ENCODE measurements at places on chromosomes 13 and 19. TPM values are rescaled to one million over a fixed set of nuclear protein-coding genes. Genes with fewer than 3 reads are reported as not detected.

GRCh38 chr19:49761625-49762311 is 1.3 kb downstream of the TSKS start:
- no peak overlapping the region for H3K4me3 ChIP-seq

GRCh38 chr13:30145709-30146367 is 161.5 kb downstream of the KATNAL1 start:
- no peaks in the 10 kb centered on the region for H3K27me3 ChIP-seq
- H3K4me3 ChIP-seq: no peak overlapping the region
- peaks cover 70% of the 10 kb centered on the region for H3K4me1 ChIP-seq
- H3K36me3 ChIP-seq: no peaks in the 10 kb centered on the region
- peak; percentile 34 for DNase-seq

DNA sequence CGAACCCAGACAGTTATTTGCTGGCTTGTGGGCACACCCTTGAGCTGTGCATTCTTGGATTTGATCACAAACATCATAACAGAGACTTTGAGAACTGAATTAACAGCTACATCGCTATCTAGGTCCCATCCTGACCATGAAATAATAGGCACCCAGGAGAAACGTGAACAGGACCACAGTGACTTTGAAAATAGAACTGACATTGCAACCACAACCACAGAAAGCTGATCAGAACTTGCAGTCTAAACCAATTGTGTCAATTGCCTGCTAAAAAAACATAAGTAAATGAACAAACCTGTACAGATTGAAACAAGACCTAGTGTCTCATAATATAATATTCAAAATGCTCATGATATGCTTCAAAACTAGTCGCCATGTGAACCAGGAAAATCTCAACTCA is 18.3 kb upstream of the KATNAL1 start:
- no peak overlapping the region for H3K4me3 ChIP-seq
- H3K36me3 ChIP-seq: no peaks in the 10 kb centered on the region
- no peak for DNase-seq
- H3K27me3 ChIP-seq: no peaks in the 10 kb centered on the region

GRCh38 chr13:40756042-40756441 is 14.9 kb downstream of the MRPS31 start:
- no peaks in the 10 kb centered on the region for H3K4me1 ChIP-seq
- peaks cover 37% of the 10 kb centered on the region for H3K36me3 ChIP-seq
- no peak overlapping the region for H3K27ac ChIP-seq
- H3K4me3 ChIP-seq: no peak overlapping the region
- DNase-seq: no peak
- H3K27me3 ChIP-seq: no peaks in the 10 kb centered on the region

DNA sequence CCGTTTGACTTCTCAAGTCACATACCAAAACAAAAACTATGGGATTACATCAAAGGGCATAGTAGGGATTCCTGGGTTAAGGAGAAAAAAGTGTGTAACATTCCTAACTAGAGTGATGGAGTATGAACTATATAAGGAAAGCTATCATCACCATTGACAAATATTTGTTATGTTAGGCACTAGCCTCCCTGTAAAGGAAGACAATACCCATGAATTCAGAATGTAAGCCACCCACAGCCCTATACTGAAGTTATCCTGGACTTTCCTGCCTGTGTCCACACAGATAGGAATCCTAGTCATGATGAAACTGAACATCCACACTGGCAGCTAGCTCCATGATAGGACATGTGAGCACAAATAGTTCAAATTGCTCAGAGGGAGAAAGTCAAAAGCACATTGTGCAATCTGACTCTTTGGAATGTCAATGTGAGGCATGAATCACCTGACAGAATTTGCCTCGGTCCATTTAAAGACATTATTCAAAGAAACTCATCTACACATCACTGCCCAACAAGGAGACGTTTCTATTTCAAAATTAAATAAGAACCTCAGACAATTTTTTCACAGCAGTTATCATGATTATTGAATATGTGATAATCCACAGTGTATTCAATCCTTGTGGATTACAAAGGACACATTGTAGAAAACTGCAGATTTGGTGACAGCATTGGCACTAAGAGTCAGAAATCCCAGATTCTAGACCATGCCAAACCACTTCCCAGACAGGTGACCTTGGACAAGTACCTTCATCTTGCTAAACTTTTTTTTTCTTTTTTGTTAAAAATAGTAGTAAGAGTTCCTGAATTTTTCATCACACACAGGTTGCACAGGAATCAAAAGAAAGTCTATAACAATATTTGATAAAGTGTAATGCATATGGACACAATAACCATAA is 529.3 kb downstream of the IRS2 start:
- no peak overlapping the region for H3K4me3 ChIP-seq
- no peak for DNase-seq
- no peaks in the 10 kb centered on the region for H3K4me1 ChIP-seq
- H3K36me3 ChIP-seq: no peaks in the 10 kb centered on the region

GRCh38 chr13:66068683-66069082 is 1161.5 kb downstream of the PCDH9 start:
- H3K4me1 ChIP-seq: no peaks in the 10 kb centered on the region
- H3K36me3 ChIP-seq: no peaks in the 10 kb centered on the region
- no peak overlapping the region for H3K4me3 ChIP-seq
- no peak overlapping the region for H3K27ac ChIP-seq
- no peaks in the 10 kb centered on the region for H3K27me3 ChIP-seq
- no peak for DNase-seq

TM9SF2 gene
- 34.5 TPM for polyA plus RNA-seq

FFAR2 gene
- polyA plus RNA-seq: 5.7 TPM

MTUS2 gene
- polyA plus RNA-seq: 0.22 TPM
